SW480 (cell line): ENCODE measurements at places on chromosomes 1 and 21.
A peak's percentile ranks its signal among the peaks of the same experiment; 100 is the strongest.

DNA sequence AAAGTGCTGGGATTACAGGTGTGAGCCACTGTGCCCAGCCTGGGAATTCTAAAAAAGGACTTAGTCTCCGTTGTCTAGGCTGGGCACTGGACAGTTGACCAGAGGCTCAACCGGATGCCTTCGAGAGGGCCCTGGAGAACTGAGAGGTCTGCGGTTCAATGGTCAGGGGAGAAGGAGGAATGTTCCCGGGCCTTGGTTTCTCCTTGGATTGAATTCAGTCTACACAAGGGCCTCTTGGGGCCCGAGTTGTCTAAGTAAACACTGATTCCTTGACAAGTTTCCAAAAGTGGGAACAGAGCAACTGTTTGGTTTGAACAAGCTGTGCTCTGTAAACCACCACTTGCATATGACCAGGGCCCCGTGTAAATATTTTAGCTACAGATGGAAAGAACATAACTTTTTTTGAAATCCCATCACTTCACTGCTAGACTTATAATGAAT lies 29.1 kb upstream of the CAPZB start:
- no peak for DNase-seq

GRCh38 chr1:79364896-79365295 lies 358.4 kb upstream of the ADGRL4 start:
- no peak for DNase-seq

- DNase-seq, result no peak
These were observed 49.2 kb downstream of the S100B start for GRCh38 chr21:46555678-46556077.

DNA sequence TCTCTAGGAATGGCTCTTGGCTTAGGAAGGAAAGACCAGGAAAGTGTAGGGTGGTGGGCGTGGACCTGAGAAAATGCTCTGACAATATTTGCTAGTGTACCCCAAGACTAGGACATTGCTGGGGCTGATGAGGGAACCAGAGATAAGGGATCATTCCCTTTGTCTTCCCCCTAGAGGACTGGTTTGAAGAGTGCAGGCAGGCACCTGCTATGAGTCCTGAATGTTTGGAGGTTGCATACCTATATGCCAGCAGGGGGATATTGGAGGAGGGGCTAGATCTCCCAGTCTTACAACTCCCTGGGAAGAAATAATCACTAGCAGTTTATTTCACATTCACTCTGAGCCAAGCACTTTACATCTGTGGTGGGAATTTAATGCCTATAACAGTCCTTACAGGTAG lies 6.0 kb upstream of the BCL10 start:
- peak; percentile 37 for DNase-seq

DNA sequence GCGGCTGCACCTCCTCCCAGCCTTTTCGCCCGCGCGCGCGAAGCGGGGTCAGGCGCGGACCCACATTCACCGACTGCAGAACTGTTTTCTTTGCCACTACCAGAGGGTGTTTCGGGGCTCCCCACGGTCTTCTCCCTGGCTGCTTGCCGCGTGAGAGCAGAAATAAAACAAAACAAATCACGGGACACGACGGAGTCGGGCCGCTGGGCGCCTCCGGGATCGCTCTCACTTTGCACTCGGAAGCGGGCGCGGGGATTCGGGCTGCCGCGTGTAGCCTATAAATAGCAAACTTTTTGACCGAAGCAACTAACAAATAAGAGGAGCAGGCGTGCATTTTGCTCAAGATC lies 412.3 kb upstream of the ESRRG start:
- DNase-seq, result no peak

- no peak for DNase-seq
These were observed 21.7 kb upstream of the PEX10 start for GRCh38 chr1:2433936-2434655.

DNA sequence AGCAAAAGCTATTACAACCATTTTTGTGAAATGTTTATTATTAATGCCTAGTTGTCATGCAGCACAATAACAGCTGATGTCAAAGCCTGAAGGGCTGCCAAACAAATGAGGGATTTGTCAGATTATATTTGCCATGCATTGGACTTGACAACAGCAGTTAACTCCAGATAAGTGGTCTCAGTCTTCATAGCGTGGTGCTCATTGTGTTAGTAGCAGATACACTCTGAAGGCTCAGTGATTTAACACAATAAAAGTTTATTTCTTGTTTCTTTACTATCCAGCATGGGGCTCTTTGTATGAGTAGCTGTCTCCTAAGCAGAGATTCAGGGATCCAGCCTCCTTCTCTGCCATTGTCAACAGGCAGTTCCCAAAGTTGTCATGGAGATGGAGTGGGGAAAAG lies 76.0 kb upstream of the PTGFRN start:
- no peak for DNase-seq
